ENCODE measurements at places on chromosomes 4 and X.
A peak's percentile ranks its signal among the peaks of the same experiment; 100 is the strongest.

DNA sequence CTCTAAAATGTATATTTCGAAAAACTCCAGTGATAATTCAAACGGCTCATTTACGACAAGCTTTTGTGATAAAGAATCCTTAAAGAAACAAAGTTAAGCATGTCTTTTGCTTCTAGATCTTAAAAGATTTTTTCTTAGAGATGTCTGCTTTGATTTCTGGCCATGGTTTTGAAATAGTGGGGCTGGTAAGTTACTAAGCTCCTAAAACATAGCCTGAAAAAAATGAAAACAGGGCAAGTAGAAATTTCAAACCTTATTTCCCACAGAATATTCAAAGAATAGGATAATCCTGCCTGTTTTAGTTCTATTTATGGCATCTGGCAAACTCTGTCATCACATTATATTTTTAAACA lies 318.3 kb downstream of the ARHGAP24 start:
- no peak for DNase-seq

- DNase-seq = peak; percentile 21
Measured at GRCh38 chrX:129726307-129727111, 12.3 kb upstream of the XPNPEP2 start.

GRCh38 chrX:154116426-154117211 lies 19.1 kb upstream of the MECP2 start:
- DNase-seq = no peak

- no peak for DNase-seq
Measured at GRCh38 chr4:722169-722725, 16.6 kb downstream of the PCGF3 start.

GRCh38 chr4:99832321-99832720 lies 15.7 kb downstream of the DAPP1 start:
- no peak for DNase-seq

GRCh38 chrX:13284570-13284969 lies 35.3 kb downstream of the ATXN3L start:
- no peak for DNase-seq

- DNase-seq = no peak
Measured at GRCh38 chr4:14529653-14530052, 472.6 kb upstream of the CPEB2 start.

GRCh38 chr4:56301997-56302496 lies 85.2 kb downstream of the AASDH start:
- no peak for DNase-seq

- DNase-seq = no peak
Measured at GRCh38 chrX:104565791-104566680, at the start of gene IL1RAPL2. TSS of gene IL1RAPL2 (plus strand) at chrX:104566199.

GRCh38 chr4:147285751-147286150 lies 195.1 kb upstream of the EDNRA start:
- no peak for DNase-seq

- DNase-seq = no peak
Measured at GRCh38 chrX:40908857-40909475, 173.6 kb upstream of the MED14 start.

GRCh38 chrX:113726898-113727297 lies 857.0 kb upstream of the HTR2C start:
- no peak for DNase-seq

DNA sequence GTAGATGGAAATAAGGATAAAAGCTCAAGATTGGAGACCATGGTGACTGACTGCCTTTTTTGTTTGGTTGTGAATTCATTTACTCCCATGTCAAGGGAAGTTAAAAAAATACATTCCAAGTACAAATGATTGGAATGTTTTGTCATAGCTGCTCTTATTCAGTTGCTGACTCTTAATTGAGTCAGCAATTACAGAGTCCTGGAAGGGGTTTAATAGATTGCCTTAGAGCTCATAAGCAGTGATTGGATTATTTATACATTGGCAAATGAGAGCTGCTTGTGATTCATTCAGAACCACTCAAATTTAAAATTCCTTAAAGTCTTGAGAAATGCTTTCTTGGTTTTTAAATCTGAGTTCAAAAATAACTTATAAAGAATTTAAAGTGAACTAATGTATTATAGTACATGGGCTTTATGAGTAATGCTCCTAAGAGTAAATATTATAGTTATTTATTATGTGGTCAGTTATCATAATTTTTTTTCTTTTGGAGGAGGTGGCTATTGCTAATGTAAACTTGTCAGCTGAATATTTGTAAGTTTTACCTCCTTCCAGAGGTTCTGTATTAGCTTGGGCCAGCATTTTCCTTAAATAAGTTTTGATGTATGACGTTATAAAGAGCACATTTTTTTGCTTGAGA lies 13.6 kb downstream of the JADE1 start:
- no peak for DNase-seq

- DNase-seq = no peak
Measured at GRCh38 chrX:32137525-32137924, 1065.7 kb upstream of the FTHL17 start.

DNA sequence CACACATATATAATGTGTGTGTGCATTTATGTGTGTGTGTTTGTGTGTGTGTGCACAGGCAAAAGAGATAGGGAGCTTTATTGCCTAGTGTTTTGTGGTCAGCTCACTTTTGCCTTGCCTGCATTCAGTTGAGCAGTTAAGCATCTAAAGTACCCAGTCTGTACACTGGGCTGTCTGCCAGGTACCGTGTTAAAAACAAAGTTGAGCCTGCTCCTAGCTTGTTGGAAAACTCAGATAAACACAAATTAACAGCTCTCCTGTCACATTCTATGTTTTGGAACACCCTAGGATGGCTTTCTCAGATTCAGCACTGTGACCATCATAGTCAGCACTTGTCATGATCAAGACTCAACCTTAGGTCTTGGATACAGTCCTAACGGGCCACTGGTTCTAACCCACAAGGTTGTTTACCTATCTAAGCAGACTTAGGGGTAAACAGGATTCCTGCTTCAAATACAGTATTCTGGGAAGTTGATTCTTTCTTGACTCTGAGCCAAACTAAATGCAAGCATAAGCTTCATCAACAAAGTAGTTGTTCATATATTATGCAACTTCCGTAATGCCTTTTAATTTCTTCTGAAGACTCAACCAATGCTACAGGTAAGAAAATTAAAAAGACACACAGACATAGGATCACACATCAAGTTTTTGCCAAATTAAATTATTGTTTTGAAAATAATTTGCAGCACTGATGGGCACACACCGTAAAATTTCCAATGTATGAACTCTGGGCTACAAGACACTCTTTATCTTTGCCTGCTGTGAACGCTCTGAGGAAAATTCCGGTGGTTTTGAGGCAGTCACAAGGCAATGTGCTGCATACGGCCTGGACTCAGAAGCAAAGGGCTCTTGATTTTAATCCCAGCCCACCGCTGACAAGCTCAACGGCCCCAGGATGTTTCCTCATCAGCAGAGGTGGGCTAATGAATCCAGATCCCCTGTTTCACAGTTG lies 11.3 kb upstream of the CD99 start:
- DNase-seq = no peak

DNA sequence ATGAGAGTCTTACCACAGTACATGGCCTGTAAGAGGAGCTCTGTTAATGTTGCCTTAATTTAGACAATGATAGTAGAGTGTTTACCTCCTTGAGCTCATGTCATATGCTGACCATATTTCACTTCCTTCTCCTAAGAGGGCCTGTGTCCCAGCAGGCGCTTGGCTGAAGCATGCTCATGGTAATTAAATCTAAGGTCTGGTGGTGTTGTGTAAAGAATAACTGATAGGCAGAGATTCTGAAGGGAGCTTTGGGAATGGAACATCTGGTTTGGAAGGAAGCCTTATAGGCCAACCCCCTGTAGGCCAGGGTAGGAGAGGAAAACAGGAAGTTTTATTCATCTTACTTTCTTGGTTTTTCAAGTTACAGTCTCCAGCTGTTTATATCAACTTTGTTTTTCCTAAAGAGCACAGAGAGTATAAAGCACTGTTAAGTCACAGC lies 300.2 kb downstream of the USP46 start:
- DNase-seq = no peak
